ENCODE measurements at places on chromosomes 7 and 10.

DNA sequence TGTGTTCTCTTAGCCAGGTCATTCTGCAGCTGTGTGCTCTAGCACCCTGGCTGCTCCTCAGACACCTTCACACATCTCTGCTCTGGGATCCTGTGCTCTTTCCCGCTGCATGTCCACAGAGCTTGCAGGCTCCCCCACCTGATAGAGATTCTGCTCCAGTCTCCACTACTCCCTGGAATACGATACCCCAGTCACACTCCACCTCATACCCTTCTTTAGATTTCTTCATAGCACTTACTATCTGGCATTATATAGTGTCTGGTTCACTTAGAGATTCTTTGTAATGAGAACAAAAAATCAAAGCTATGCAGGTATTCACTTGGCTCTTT is 88.0 kb downstream of the CELF2 start:
- no peak for DNase-seq

GRCh38 chr10:997266-998022 is 9.2 kb downstream of the GTPBP4 start:
- no peak for DNase-seq

DNA sequence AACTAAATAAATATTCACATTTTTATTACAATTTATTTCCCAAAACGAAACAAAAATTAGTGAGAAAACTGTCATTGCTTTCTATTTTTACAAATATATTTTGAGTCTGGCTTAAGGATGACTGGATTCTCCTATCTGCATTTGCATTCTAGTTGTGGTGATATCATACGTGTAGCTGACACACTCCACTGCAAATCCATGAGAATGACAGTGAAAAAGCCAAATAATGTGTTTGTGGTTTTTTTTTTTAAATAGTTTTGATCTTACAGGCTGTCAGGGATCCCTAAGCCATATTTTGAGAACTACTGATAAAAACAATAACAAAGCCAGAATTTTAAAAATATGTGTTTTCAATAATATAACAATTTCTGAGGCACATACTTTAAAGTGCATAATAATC is 5.8 kb upstream of the STAMBPL1 start:
- no peak for DNase-seq

DNA sequence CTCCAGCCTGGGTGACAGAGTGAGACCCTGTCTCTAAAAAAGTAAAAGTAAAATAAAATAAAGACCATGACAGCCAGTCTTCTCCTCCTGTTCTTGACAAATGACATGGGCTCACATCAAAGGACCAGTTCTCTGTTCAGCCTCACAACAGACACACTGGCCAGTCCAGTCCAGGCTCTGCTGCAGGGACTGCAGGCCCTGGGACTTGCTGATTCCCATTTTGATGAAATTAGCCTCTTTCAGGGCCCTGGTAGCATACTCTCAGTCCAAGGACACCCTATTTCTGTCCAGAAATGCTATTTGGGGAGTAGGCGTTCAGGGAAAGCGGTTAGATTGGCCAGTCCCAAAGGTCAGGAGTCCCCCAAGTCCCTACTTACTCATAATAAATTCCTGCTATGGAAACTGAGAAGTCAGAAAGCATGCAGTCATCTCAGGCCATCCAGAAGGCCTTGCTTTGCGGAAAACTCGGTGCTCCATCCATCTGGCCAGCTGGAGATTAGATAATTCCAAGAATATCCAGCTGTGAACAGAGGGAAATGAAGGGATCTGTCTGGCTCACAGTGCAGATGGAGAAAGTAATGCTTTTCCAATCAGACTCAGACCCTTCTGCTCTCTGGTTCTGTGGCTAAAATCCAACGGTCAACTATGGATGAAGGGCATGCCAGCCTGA is 74.4 kb downstream of the RAB11FIP2 start:
- no peak for DNase-seq

DNA sequence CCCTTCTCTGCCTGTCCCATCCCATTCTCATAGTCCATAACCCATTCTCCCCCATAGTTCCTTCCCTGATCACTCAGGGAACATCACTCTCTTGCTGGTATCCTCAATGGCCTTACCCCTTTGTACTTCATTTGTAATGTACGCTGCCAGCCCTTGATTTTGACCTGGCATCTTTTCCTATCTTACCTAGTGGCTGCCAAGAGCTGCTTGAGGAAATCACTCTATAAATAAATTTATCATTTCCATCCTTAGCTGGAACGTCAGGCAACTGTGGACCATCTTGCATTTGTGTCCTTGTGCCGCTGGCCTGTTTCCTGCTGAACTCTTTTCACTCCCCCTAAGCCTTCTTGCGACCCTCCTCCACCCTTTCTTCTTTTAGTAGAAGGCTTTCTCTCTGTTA is 14.0 kb downstream of the CDK14 start:
- no peak for DNase-seq

DNA sequence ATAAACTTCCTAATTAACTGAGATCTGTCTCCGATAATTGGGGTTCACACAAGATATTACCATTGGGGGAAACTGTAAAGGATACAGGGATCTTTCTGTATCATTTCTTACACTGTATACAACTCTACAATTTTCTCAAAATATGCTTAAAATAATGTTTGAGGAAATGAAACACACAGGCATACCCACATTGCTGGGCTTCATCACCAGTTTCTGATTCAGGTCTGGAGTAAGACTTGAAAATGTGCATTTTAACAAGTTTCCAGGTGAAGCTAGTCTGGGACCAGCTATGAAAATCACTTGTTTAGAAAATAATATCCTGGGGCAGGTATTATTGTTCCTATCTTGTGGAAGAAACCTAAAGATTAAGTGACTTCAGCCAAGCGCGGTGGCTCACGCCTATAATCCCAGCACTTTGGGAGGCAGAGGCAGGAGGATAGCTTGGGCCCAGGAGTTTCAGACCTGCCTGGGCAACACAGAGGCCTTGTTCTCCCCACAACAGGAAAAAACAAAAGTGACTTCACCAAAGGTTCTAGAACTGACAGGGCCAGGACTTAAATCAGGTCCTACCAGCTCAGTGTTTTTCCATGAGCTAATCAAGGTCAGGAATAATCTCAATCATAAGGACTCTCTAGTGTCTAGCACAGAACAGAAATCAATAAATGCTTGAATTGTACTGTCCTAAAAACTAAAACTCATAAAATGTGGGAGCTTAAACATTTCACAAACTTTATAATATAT is 12.6 kb downstream of the TOMM7 start:
- no peak for DNase-seq

- DNase-seq = no peak
These were observed 178.1 kb downstream of the ADAM12 start for GRCh38 chr10:126210051-126210651.

GRCh38 chr10:124153023-124153826 is 59.8 kb upstream of the CHST15 start:
- peak; percentile 54 for DNase-seq

DNA sequence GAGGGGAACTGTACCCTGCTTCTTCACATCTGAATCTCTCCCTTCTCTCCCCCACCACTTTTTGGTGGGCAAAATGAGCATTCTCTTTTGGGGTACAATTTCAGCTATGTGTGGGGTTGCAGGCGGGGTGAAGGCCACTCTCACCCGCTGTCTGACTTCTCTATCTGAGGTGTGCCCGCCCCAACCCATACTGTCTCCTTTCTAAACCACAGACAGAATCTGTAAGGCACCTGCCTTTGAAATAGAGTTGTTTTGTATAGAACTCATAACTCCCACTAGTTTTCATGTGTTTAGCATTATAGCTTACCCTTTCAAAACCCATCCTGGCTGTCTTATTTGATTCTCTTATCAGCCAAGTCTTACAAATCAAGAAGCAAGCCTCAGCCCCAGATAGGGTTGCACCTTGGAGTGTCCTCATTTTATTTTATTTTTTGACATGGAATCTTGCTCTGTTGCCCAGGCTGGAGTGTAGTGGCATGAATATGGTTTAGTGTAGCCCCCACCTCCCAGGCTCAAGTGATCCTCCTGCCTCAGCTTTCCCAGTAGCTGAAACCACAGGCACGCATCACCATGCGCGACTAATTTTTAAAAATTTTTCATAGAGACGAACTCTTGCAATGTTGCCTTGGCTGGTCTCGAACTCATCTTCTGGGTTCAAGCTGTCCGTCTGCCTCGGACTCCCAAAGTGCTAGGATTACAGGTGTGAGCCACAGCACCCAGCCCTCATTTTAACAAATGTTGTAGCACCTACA is 11.9 kb downstream of the TSPAN14 start:
- DNase-seq = no peak

- DNase-seq = no peak
These were observed 134.7 kb upstream of the TCERG1L start for GRCh38 chr10:131446171-131446570.

DNA sequence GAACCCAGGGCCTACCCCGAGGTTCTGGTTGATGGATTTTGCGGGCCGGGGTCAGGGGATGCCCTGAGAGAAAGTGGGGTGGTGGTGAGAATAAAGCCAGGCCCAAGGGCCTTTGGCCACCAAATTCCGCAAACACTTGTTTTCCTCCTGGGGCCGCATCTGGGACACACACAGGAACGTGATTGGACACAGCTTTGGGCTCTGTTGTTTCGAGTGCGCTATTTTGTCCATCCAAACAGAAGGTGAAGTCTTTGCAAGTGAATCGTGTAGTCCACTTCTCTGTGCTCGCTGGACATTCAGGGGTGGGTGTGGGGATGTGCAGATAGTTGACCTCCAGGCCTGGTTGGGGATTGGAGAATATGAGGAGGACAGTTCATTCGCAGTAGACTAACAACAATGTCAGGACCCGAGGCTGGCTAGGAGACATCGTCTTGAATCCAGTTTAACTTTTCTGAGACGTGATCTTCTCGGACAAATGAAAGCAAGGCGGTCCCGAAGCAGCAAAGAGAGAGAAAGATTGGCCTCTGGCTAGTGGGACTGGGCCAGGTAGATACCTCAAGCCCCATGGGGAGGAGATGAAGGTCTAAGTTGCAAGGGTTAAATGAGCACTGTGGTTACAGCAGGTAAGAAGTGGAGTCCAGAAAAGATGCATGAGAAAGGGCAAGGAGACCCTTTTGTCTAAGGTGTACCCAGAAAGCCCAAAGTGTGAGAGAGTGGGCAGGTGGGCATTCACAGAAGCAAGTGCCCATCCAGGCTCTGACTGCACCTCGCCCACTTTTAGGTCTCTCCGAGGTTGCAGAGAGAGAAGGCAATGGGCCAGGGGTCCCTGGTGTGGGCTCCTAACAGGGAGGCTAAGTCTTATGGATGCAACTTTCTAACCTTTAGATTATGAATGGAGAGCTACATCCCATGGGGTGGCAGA is 764 bp upstream of the FAM131B start:
- no peak for DNase-seq

GRCh38 chr7:31775556-31775955 is 88.5 kb downstream of the PPP1R17 start:
- DNase-seq = no peak

- no peak for DNase-seq
These were observed 8.1 kb downstream of the DYNC2I1 start for GRCh38 chr7:158864507-158864820.

DNA sequence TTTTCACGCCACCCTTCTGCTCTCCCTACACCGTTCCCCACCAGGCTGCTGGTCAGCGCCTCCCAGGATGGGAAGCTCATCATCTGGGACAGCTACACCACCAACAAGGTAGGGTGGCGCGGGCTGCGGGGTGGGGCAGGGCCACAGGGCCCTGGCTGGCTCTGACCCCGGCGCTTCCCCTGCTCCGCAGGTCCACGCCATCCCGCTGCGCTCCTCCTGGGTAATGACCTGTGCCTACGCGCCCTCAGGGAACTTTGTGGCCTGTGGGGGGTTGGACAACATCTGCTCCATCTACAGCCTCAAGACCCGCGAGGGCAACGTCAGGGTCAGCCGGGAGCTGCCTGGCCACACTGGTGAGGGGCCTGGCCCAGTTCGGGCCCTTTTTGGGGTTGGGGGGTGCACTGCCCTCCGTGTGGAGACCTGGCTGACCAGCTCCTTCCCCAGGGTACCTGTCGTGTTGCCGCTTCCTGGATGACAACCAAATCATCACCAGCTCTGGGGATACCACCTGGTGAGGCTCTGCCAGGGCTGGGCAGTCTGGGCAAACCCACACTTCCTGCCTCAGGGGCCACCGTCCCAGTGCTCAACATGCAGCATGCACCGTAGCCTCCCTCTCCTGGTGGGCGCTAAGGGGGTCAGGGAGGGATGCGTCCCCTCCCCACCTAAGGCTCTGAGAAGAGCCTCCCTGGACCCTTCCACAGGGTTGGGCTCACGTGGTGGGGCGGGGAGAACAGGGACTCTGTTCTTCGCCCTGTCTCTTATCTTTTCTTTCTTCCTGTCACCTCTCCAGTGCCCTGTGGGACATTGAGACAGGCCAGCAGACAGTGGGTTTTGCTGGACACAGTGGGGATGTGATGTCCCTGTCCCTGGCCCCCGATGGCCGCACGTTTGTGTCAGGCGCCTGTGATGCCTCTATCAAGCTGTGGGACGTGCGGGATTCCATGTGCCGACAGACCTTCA is 4.0 kb downstream of the GNB2 start:
- DNase-seq = no peak

GRCh38 chr10:16712883-16713282 is 104.3 kb downstream of the RSU1 start:
- DNase-seq = no peak

GRCh38 chr10:121541450-121542120 is 56.7 kb downstream of the FGFR2 start:
- DNase-seq = no peak

GRCh38 chr7:104137971-104138370 is 69.8 kb downstream of the ORC5 start:
- DNase-seq = no peak

DNA sequence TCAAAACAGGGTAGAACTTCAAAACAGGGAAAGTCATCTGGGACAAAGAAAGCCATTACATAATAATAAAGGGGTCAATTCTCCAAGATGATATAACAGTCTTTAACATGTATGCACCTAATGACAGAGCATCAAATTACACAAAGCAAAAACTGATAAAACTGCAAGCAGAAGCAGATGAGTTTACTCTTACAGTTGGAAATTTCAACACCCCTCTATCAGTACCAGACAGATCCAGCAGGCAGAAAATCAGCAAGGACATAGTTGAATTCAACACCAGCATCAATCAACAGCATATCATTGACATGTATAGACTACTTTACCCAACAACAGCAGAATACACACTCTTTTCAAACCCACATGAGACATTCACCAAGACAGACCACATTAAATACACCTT is 233.0 kb upstream of the NEBL start:
- DNase-seq = no peak

- no peak for DNase-seq
These were observed 47.4 kb upstream of the R3HCC1L start for GRCh38 chr10:98086837-98087708.

DNA sequence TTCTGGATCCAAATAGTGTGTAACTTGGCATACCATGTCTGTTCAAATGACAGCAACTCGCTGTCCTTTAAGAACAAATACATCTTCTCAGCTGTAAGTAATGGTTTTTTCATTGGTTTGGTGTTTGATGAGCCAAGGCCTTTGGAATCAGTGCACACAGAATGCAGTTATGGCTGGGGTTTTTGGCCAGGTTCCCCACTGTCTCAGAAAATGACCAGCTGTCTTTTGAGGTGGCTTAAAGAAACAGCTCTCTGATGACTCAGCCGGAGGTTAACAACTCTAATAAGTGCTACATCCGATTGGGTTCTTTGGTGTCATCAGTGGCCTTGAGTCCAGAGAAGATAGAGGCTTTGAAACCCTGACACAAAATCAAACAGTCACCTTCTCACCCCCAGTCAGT is 688.4 kb downstream of the REEP3 start:
- DNase-seq = no peak
